ENCODE measurements at places on chromosomes 11 and 22.

GRCh38 chr11:80868831-80869230, 1428.0 kb upstream of the TENM4 start:
- no peak for DNase-seq

GRCh38 chr11:60771879-60772525, 13.1 kb upstream of the MS4A10 start:
- DNase-seq = no peak

- no peak for DNase-seq
Measured at GRCh38 chr11:11661326-11662040, 39.7 kb upstream of the GALNT18 start.

- DNase-seq = no peak
Measured at GRCh38 chr11:132409573-132410355, 1039.3 kb downstream of the NTM start.

GRCh38 chr11:10022764-10023163, 271.3 kb downstream of the SBF2 start:
- DNase-seq = no peak

DNA sequence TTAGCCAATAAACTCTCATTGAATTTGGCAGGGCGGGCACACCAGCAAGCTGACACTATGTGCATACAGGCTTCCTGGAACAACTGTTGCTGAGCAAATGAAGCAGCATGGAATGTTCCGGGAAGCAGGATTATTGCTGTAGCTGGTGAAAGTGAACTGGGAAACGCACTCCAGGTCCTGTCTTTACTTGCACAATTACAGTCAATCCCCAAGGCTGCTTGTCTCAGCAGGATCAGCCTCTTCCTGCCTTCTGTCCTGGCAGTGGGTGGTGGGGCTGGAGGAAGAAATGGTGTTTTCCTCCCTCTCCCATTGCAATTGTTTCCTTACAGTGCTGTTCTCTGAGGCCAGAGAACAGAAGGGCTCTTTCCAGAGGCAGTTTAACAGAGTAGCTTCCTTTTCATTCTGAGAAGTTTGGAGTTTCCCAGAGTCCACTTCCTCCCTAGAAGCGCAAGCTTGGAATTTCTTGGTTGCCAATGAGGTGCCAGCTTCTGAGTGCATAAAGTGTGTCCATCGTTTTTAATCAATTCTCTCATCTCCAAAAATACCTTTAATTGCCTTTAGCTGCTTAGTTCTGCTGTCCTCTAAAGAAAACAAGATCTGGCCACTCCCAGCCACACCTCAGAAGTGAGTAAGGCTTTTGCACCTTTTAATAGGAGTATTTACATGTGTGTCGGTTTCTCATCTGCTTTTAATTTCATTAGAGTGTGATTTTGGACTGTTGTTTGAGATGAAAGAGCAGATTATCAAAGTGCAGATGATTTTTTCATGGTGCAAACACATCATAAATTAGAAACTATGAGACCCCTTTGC, 19.9 kb downstream of the CD44 start:
- DNase-seq = no peak

DNA sequence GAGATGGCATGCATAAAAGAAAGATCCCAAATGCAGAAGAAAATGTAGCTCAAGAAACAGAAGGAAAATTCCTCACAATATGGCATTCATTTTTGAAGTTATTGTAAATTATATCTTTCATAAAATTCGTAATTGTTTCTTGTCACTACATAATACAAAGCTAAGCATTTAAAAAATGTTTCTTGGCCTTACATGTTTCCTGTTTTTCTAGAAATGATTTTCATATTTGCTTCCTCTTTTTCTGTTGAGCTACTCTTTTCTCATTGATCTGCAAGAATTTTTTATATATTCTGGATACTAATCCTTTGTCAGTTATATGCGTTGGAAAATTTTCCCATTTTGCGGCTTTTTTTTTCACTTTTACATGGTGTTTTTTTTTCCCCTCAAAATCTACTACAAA, 48.0 kb downstream of the ENTHD1 start:
- no peak for DNase-seq

DNA sequence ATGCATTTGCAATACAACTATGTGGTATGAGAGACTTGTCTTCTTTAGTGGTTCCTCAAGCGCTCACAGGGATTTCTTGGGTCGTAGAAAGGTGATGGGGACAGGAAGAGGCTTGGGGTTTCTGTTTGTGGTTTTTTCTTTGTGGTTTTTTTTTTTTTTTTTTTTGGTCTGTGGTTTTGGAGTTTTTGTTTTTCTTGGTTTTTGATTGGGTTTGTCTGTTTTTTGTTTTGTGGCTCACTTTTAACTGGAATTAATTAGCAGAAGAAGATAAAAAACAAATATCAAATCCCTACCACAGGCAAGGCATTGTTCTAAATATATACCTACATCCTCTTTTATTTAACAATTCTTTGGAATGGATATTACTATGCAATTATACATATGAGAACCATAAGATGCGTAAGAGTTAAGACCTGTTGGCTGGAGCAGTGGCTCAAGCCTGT, 5.5 kb downstream of the TTC28 start:
- DNase-seq = peak; percentile 17

DNA sequence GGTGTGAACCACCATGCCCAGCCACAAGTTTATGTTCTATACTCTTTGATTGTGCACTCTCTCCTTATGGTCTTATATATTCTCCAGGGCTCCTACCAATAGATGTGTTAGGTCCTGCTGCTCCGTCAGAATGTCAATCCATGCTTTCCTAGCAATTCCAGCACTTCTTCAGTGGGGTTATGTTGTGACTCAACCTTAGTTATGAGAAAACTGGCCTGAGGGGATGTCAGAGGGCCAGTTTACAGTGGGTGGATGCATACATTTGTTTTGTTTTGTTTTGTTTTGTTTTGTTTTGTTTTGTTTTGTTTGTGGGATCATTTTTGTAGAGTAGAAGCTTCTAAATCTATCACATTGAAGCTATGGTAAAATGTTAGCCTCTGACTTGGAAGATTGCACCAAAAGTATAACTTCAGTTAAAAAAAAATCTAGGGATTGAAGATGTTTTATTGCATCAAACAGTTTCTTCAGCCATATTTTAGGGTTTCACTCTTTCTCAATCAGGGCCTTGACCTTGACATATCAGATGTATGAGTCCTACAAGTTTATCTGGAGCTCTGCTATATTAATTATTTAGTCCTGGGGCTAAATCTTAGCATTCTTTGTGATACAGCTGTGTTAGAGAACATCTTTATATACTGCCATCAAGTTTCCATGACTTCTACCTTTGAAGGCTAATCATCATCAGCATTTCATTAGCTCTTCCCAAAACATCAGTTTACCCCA, 191.6 kb upstream of the CNTN5 start:
- no peak for DNase-seq

DNA sequence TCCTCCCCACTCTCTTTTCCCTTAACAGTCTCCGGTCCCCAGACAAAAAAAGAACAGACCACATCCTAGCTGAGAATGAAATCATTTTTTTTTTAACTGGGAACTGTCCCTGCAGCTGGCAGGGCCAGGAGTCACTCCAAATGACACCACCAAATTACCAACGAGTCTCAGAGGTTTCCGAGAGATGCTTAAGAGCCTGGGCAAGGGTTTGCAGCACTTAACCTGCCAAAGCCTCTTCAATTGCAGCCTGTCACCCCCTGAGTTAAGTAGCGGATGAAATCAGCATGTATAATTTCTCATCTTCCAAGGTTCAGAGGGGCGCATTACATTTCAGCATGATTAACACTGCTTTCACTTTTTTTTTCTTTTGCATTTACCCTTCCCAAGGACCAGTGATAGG, 71.8 kb downstream of the TENM4 start:
- DNase-seq = no peak

DNA sequence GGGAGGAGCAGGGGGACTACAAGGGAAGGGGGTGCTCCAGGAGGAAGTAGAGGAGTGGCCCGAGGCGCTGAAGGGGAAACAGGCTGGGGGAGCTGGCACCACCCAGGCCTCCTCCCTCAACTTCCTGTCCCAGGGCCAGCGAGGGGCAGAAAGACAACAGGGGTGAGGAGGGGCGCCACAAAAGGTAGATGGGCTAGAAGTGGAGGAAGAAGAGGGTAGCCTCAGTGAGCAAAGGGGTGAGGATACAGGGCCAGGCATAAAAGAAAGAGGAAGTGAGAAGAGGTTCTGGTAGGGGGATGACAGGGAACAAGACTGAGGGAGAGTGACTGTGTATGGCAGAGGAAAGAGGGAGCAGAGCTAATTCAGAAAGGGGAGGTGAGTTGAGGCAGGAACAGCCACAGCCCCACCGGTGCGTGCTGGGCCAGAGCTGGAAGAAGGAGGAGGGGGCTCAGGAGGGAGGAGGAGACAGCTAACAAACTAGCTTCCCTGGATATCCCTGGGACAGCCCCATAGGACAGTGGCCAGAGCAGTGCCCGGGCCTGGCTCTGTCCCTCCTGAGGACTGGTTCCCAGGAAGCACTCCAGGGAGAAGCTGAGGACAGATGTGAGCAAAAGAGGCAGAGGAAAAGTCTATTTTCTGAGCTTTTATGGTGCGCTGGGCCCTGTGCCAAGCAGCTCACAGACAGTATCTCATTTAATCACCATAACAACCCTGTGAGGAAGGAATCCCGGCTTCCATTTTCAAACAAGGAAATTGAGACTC, 8.5 kb downstream of the DCHS1 start:
- no peak for DNase-seq

DNA sequence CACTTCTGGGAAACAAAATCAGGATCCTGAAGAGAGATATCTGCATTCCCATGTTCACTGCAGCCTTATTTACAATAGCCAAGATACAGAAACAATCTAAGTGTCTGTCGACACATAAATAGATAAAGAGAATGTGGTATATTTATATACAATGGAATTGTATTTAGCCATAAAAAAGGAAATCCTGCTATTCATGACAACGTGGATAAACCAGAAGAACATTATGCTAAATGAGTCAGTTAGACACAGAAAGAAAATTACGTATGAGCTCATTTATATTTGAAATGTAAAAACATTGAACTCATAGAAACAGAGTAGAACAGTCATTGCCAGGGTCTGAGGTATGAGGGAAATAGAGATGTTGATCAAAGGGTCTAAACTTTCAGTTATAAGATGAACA, 6.1 kb downstream of the MRPL17 start:
- no peak for DNase-seq

DNA sequence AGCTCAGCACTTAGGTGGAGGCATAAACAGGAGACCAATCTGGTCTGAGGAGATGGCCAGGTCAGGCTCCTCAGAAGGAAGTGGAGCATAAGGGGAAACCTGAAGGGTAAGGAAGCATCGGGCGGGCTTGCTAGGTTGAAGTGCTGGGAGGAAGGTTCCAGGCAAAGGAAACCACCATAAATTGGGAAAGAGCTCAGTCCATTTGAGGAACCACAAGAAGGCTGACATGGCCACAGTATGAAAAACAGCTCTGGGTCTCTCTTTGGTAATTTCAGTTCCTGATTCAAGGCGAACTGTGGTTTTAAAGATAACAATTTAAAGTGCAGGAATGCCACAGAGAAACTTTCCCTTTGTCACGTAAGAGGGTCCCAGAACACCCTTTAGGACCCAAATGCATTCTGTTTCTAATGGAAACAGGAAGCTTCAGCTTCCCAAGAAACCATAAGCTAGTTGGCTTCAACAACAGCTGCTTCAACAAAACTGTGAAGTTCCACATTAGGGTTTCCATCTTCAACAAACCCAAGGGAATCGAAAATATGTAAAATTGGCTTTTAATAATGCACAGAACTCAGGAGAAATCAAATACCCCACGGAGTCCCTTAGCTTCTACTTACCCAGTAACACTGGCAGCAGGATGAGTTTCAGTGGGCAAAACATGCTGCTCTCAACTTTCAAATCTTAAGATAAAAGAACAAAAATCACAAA, 10.4 kb downstream of the JAML start:
- DNase-seq = no peak

GRCh38 chr22:26751217-26751616, 93.8 kb downstream of the MIAT start:
- DNase-seq = no peak

DNA sequence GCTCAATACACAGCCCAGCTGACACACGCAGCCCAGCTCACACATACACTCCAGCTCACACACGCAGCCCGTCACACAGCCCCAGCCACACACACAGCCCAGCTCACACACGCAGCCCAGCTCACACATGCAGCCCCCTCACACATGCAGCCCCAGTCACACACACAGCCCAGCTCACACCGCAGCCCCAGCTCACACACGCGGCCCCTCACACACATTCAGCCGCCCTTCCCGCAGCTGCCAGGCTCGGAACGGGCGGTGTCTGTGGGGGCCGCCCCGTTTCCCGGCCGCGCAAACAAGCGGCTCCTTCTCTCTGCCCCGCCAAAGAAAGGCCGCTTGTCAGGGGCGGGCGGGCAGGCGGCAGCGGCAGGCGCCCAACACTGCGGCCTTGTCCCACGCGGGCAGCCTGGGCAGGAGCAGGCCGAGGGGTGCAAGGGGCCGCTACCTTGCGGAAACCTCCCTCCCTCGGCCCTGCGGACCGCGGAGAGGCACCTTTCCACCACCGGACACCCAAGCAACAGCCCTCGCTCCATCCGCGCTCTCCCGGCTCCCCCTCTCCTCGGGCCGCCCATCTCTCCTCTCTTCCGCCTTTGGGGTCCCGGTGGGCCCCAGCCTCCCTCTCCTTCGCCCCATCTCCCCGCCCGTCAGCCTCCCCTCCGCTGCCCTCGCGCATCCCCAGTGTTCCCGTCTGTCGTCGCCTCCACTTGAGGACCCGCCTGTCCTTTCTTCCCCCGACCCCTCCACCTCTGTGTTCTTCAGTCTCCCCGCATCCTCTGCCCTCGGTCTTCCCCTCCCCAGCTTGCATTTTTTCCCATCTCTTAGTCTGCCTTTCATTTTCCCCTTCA, 2.2 kb downstream of the PHLDB1 start:
- no peak for DNase-seq

DNA sequence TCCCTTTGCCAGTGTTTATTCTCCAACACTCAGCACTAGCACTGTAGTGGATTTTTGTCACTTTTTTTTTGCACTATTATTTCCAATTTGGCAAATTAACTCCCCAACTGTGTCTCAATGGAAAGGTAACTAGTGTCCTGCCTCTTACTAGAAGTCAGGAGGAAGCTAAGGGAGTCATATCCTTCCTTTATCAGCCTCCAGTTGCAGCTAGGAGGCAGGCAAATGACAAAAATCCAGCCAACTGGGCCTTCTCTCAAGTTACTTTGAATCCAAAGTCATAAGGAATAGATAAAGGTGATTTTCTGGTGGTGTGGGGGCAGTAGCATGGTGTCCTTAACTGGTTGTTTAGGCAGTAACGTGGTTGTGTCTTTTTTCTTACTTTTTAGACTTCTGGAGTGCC, 15.6 kb upstream of the P4HA3 start:
- no peak for DNase-seq

GRCh38 chr11:13304655-13305335, 27.2 kb downstream of the BMAL1 start:
- DNase-seq = no peak

GRCh38 chr22:19085233-19085718, 36.9 kb downstream of the DGCR2 start:
- no peak for DNase-seq

GRCh38 chr11:74021998-74022397, 13.1 kb upstream of the UCP3 start:
- DNase-seq = no peak
